ENCODE measurements at places on chromosomes 4 and X.

DNA sequence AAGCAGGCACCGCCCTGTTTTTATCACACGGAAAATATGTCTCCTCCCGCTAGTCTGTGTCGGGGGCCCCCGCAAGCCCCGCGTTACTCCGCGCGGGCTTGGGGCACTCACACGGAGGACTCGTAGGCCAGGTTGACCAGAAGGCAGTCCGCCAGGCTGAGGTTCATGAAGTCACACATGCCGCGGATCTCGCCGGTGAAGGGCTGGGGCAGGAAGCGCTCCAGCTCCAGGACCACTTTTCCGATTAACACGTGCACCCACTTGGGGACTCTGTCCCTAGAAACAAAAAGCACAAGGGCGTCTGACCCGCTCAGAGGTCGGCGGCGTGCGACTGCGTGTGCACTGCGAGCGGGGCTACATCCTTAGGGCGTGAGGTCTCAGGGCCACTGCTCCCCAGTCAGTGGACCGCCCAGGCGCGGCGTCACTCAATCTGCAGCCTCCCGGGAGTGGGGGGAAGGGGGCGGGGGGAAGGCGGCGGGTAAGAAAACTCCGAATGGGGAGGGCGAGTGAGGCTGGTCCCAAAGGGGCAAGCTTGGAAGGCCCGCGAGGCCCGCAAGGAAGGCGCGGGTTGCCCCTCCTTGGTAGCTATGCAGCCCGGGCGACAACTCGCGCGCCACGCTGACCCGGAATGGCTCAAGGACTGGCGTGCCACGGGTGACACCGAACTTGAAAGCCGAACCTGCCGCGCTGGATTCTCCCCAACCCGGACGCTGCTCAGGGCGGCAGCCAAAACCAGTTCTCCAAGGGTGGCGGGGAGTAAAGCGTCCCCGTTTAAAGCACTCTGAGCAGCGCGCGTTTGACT, 722 bp downstream of the NAAA start:
- DNase-seq: peak; percentile 78

GRCh38 chrX:83419030-83419792, 88.9 kb upstream of the POU3F4 start:
- DNase-seq: no peak

- no peak for DNase-seq
Observed at GRCh38 chr4:22637306-22637705, 55.4 kb upstream of the GBA3 start.

- DNase-seq: no peak
Observed at GRCh38 chr4:113957956-113958355, 21.5 kb downstream of the ARSJ start.

- DNase-seq: no peak
Observed at GRCh38 chrX:119094819-119095218, 22.0 kb downstream of the CT47C1 start.

DNA sequence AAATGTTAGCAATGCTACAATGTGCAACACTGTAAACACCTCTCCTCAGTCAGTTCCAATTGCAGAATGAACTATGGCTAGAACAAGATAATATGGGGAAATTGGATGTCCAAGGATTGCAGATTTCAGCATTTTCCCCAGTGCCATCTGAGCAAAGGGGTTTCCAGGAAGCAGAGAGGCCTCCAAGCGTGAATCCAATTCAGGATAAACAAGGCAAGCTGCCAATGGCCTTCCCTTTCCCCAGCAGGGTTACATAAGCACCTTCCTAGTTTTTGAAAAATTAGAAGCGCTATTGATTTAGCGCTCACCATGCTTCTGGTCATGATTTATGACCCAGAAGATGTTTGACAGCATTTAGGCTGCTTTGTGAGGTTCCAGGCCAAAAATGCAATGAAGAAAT, 223.0 kb upstream of the GATB start:
- DNase-seq: no peak

DNA sequence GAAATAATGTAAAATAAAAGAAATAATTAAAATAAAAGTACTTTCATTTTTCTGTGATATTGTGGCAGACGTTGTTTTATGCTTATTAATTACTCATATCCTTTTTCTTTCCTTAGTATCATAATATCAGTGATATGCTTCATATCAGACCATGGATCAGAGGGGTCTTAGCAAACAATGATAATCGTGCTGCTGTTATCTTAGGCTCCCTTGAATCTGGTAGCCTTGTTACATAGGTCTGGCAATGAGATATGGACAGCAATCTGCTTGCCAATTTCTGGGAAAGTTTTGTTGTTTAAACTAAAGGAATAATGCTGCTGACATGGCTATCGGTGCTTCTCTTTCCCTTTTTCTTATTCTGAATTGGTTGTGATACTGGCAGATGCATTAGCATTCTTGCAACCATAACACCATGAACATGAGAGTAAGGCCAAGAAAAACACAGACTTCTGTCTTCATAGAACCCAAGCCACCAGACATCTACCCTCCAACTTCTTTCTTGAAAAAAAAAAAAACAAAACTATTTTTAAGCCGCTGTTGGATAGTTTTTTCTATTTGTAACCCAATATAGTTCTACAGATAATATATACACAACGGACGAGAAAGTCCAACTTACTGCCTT, 16.4 kb downstream of the EPHA5 start:
- DNase-seq: peak; percentile 65

- DNase-seq: no peak
Observed at GRCh38 chrX:119407681-119408080, 8.5 kb downstream of the SLC25A43 start.

DNA sequence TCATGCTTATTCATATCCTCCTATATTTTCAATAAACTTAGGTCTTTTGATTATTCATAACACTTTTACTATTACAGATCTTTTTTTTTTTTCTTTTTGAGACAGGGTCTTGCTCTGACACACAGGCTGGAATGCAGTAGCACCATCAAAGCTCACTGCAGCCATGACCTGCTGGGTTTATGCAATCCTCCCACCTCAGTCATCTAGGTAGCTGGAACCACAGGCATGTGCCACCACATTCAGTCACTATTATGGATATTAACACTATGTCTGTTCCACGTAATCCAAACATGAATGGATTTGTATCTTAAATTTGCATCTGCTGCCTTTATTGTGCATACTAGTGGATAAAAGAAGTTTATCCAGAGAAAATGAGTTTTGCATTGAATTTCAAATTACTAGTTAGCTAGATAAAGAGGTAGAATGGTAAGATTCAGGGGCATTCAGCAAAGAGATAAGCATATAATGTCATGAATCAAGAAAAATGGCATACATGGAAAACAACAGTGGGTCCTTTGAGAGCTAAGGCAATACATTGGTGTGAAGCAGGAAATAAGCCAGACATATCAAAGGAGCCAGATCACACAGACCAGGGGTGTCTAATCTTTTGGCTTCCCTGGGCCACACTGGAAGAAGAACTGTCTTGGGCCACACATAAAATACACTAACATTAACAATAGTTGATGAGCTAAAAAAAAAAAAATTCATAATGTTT, 13.9 kb downstream of the ANAPC10 start:
- DNase-seq: peak; percentile 83

DNA sequence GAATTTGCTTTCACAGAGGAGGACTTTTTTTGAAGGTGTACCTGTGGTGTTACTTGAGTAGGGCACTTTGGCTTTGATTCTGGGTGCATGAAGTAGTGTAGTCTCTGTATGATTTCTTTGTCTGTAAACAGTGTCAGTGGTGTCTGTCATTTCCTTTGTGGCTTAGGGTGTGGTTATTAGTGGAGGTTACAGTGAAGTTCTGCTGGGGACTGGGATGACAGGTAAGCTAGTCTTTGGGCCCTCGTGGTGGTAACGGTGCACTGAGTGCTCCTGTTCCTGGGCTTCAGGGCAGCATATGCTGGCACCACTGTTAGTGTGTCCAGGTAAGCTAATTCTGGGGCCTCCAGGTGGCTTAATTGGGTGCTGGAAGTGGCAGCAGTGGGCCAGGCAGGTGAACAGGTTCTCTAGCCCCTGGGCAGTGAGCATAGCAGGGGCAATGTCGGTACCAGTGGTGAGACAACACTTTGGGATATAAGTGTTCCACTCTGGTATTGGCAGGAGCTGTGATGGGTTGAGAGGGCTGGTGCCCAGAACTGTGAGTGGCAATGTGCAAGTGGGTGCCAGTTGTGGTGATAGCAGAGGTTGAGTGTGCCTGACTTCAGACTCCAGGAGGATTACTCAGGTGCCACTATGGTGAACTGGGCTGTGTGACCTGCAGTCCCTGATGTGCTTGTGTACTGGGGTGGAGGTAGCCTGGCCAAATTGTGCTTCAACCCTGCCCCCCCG, 26.0 kb upstream of the VSIG1 start:
- no peak for DNase-seq

DNA sequence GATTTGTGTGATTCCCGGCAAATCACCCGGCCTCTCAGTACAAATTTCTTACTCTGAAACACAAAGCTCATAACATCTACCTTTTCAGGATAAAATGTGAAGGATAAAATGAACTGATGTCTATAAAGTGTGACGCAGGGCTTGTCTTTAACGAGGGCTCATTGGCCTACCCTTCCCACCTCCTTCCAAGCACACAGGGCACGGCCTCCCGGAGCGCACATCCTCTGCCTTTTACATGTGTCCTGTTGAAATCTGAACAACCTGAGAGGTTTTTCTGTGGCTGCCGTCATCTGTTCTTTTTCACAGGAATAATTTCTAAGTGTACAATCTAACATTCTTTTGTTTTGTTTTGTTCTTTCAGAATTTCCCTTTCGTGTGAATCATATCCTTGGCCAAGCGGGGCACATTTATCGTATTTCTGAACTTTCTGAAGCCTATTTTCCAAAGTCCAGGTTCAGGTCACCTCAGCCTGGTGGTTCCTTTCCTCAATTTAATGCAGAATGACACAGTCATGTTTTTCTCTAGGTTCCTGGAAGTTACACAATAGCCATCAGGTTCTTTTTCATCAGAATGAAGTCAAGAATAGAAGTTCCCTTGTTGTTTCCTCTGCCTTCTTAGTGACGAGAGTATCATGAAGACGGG, 53.1 kb upstream of the SPRY1 start:
- DNase-seq: no peak

DNA sequence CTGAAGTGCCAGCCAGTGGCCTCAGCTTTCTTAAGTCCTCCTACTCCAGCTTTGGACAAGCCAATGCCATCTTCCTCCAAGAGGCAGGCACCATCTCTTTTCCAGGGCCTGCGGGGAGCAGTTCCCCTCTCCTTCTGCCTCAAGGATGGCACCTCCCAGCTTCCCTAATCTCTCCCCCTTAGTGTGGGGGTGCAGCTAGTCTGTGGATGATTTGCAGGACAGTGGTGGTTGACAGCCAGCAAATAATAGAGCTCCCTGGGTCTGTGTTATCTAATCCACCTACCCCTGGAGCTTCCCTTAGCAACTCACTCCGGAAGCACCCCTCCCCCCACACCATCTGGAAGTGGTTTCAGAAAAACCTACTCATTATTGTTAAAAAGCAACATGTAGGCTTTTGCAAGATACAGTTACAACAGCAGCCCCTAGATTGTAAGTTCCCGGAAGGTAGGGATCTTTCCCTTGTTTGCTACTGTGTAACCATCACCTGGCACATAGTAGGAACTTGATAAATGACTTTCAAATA, 247.1 kb downstream of the BCOR start:
- peak; percentile 82 for DNase-seq

DNA sequence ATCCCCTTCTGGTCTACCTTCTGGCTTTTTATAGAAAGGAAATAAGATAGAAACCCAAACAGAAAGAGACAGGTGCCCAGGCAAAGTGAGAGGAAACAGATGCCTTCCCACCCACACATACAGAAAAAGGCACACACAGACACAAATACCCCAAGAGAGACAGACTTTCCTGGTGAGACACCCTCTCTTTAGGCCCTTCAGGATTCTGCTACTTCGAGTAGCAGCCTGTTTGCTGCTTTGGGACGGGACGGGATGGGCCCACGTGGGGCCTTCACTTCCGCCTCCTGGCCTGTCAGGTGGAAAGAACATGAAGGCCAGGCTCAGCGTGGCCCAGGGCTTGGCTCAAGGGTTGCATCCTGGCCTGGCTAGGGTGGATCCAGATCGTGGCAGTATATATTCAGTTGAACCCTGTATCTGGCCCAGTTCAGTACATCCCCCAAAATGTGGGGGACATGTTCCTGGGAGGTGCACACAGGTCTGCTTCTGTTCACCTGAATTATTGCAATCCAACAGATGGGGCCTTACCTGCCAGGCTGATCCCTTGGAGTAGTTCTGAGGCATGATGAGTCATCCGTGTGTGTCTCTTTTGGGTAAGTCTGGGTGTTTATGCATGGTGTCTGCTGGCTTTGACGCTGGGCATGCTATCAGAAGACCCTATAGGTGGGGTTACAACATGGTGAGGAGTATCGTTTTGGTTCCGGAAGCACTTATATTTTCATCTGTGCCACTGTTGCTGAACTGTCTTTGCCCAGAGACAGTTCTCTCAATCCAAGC, 2.4 kb downstream of the ZNF275 start:
- DNase-seq: no peak

- DNase-seq: no peak
Observed at GRCh38 chr4:125334926-125335325, 20.2 kb downstream of the FAT4 start.

GRCh38 chr4:106353786-106354185, 14.8 kb downstream of the GIMD1 start:
- DNase-seq: no peak

GRCh38 chr4:4719436-4719835, 140.0 kb upstream of the MSX1 start:
- DNase-seq: no peak

DNA sequence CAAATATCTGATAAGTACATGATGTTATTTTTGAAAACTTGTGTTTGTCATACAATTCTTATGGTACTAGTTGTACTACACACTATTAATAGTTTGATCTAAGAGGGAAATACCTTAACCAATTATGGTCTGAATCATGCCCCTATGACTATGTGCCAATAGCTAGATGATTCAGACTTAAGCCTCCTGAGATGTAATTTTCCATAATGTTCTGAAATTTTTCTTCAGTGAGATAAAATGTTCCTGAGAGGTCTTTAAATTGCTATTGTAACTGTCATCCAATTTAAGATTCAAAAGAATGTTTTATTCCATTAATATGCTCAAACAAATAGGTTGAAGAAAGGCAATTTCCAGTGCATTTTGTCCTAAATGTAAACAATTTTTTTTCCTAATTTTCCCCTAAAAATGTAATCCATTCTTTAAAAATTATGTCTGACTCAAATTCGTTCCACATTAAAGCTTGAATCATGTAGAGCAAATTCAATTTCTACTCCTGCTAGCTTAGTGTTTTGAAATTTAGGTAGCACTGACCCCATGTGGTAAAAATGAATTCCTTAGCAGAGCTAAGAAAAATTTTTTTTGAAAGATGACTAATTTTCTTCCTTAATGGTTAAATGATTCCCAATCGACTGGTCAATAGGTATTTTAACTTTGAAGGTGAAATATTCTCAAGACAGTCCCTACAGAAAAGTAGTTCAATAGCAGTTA, 49.1 kb downstream of the APOOL start:
- DNase-seq: peak; percentile 9

DNA sequence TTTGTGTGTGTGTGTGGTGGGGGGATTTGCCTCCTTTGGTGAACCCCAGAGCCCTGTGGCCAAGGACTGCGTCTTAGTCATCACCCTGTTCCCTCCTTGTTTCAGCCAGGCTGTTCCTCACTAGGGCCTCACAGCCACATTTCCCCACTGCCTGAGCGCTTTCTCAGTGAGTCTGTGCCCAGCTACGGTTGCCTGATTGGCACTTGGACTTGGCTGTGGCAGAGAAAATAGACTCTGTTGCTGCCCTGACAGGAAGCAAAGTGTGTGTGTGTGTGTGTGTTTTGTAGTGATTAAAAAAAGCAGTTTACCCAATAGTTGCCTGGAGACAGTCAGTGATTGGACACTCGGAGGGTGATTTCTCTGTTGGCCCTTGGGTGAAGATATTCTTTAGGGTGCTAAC, 113.0 kb downstream of the UCHL1 start:
- DNase-seq: no peak

GRCh38 chrX:9211269-9211668, 177.3 kb upstream of the FAM9B start:
- DNase-seq: no peak

- peak; percentile 27 for DNase-seq
Observed at GRCh38 chr4:126364311-126364911, 1049.7 kb downstream of the FAT4 start.
